ENCODE measurements at places on chromosomes 4 and X.
A peak's percentile ranks its signal among the peaks of the same experiment; 100 is the strongest.

DNA sequence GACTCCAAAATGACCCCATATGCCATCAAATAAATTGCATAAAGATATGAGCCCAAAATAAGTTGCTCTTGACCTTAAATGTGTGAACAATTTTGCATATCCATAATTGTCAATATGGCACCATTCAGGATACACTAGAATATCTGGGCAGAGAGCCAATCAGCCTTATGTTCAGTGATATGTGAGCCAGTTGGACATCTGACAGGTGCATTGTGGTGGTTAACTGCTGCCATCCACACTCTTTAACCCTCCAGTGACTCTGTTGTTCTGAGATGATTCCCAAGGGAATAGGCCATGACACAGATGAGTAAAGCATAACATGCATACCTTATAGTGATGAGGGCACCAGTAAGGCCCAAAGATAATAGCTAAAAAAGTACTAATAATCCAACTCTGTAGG is 500.1 kb downstream of the PCDH18 start:
- DNase-seq: no peak

DNA sequence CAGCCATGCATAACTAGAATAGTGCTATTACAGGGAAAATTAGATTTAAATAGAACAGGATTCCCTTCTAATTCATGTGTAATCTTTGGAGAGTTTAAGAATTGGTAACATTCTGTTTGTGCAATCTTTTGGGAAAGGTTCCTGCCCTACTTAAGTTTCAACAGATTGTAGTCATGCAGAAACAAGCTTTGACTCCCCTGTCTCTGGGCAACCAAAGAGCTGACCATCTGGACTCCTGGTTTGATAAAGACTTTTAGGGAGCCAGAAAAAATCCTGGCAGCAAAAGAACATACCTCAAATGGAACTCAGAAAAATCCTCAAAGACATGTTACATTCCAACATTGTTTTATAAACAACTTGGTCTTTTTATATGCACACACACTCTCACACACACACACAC is 191.1 kb upstream of the NEIL3 start:
- no peak for DNase-seq

DNA sequence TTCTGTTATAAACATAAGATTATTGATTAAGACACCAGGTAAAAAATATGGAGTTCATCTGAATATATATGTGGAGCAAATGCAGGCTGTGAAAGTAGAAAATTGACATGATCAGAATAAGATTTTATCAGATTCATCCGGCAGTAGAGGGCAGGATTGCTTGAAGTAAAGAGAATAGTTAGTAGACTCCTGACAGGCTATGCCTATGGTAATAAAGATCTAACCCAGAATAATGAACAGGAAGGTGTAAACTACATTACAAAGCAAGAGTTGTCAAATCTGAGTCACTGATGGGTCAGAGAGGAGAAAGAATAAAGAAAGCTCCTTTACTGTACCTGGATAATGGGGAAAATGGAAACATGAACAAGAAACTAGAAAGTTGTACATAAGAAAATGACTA is 20.8 kb upstream of the TMEM184C start:
- no peak for DNase-seq

DNA sequence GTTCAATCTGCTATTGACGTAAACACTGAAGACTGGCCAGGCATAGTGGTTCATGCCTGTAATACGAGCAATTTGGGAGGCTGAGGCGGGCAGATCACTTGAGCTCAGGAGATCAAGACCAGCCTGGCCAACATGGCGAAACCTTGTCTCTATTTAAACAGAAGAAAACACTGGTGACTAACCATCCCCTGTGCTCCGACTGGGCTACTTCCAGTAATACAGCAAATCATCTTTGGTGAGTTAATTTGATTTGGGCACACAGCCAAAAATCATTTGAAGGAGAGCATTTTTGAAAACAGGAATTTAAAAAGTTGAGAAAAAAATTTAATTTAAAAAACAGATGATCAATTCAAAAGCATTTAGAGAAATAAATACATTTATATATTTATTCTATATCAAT is 52.0 kb downstream of the SEC24D start:
- DNase-seq: no peak

GRCh38 chr4:165203541-165204461 is 3.6 kb upstream of the KLHL2 start:
- DNase-seq: no peak

DNA sequence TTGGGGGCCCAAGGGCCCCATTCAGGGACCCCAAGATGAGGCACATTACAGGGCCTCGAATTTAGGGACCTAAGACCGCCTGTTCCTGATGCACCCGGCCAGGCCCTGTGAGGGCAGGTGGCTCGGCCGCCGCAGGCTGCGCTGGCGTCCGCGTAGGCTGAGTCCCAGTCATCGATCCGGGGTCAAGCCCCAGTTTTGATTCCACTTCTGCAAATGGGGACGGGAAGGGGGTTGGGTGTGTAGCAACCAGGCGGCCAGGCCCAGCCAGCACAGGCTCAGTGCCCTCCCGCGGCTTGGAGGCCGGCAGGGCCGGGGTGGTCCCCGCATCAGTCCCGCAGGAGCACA is 327 bp downstream of the PNPLA4 start:
- DNase-seq: no peak

- DNase-seq: no peak
Measured at GRCh38 chr4:110305455-110305854, 107.0 kb upstream of the ELOVL6 start.

GRCh38 chr4:14961292-14961691 is 41.0 kb upstream of the CPEB2 start:
- DNase-seq: no peak

DNA sequence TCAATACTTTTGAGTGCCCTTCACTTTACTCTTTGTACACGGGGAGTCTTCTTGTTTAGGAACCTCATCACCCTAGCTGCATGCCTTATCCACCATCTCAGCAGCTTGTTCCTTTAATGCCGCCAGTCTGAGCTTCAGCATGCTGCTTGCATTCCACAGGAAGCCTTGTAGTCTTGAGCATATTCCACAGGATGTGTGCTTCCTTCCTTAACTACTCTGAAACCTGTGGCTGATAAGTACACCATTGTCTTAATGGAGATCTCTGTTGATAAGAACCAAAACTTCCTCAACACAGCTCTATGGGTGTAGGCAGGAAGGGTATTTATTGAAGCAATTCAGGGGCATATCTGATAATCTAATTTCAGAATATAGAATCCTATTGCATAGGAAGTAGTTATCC is 24.4 kb upstream of the CCNI start:
- DNase-seq: no peak

DNA sequence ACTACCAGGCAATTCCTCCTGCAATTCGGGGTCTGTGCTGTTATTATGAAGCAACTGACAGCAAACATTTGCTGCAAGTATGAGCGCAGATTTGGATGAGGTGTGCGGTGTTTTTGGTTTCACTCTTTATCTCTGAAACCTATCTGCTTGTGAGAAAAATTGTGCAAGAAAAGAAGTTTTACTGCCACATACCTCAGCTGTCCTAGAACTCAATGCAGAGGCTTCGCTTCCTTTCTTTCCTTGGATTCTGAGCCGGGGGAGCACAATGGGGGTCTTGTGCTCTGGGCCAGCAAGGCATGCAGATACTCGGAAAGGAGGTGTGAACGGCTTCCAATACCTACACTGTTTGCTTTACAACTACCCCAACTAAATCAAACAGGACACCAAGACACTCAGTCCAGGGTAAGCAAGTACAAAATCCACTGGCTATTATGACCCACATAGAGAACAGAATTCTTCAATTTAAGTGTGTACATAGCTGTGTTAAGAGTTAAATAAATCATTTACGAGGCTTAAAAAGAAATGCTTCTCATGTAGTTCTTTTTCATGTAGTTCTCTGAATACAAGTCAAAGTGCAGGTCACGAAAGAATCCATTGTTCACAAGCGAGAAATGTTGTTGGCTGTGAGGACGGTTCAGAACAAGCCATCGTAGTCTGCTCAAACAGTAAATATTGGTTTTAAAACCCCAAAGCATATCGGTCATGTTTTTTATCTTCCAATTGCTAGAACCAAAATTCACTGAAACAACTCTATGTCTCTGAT is 1.1 kb downstream of the SORBS2 start:
- no peak for DNase-seq

- DNase-seq: no peak
Measured at GRCh38 chr4:16677001-16677944, 221.2 kb downstream of the LDB2 start.

GRCh38 chr4:7144374-7145290 is 47.7 kb upstream of the SORCS2 start:
- DNase-seq: no peak

- DNase-seq: peak; percentile 54
Measured at GRCh38 chrX:119758731-119759247, 401 bp downstream of the SOWAHD start.

DNA sequence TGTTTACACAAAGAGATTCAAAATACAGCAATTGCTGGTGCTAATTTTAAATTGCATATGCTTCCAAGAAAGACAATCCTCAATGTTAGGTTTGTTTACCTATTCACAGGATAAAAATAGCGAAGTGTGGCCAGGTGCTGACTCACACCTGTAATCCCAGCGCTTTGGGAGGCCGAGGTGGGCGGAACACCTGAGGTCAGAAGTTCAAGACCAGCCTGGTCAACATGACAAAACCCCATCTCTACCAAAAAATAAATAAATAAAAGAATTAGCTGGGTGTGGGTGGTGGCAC is 77.7 kb downstream of the OPHN1 start:
- no peak for DNase-seq

- DNase-seq: peak; percentile 48
Measured at GRCh38 chr4:75698162-75698962, 25.2 kb upstream of the G3BP2 start.

DNA sequence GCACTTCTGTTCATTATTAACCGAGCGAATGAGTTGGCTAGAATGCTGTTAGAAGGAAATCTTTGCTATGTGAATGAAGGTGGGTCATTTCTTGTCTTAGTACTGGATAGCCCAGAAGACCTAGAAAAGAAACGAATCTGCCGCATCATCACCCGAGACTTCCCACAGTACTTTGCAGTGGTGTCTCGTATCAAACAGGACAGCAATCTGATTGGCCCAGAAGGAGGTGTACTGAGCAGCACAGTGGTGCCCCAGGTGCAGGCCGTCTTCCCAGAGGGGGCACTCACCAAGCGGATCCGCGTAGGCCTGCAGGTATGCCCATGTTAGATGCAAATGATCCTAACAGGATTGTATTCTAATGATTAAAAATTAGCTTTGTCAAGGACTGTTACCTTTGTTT is 286.3 kb downstream of the ANK2 start:
- DNase-seq: no peak

DNA sequence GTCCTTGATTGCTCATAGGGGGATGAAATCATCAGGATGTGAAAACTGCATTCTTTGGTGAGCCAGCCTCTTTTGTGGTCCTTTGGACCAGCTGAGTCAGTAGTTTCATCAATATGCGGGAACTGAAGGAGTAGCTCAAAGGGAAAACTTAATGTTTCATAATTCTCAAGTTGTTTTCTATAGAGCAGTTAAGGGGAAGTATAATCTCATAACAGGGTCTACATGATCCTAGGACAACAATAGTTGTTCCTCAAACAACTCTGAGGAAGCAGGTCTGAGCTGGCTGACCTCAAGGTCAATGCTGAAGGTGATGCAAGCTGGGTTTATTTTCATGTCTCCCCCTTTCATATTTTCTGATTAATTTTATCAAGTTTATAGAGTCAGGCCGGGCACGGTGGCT is 36.1 kb upstream of the IRF2 start:
- no peak for DNase-seq

DNA sequence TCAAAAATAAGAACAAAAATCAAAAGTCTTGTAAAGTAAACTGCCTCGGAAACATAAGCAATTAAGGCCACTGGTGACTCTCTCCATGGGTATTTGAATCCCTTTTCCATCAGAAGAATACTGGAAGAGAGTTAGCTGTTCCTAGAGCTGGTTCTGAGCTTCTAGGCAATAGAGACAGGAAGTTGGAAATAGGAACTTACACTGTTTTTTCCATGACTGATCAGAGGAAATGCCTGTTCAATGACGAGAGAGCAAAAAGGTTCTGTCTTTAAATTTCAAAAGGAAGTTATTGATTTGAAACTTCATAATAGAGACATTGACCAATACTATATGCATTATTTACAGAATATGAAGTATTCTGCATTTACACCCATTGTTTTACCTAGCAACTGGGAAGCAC is 503.5 kb upstream of the ARX start:
- DNase-seq: no peak

DNA sequence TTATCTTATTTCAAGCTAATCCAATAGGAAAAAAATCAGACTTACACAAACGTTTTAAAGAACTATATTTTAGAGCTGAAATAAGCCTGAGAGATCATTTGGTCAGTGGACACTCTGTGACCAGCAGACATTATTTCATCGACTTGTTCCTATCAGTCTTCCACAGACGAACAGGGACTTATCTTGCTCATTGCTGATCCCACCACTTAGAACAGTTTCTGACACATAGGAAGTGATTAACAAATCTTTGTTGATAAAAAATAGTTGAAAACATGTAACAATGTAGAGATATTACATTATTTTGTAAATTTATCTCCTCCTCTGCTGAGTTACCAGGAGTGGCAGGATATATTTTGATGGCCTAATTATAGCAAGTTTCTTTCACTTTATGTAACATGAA is 65.8 kb downstream of the TAPT1 start:
- DNase-seq: no peak

GRCh38 chrX:125444659-125445058 is 125.0 kb downstream of the TEX13C start:
- no peak for DNase-seq

- DNase-seq: peak; percentile 24
Measured at GRCh38 chr4:108849611-108850168, 86.8 kb upstream of the ETNPPL start.

DNA sequence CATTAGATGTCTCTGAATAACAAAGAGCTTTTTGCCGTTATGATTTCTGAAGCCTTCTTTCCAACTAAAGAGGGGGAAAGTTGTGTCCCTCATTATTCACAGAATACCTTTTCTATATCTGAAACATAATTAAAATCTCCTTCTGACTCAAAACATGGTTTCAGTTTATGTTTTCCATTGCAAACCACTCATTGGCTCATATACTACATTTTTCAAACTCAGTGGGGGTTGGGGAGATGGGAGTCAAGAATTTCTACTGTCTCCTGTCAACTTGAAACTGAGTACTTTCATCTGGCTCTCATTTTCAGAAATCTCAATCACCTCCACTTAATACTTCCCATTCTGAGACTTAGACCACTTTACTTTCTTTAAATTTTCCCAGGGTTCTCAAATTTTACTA is 1839.5 kb upstream of the PCDH10 start:
- no peak for DNase-seq

DNA sequence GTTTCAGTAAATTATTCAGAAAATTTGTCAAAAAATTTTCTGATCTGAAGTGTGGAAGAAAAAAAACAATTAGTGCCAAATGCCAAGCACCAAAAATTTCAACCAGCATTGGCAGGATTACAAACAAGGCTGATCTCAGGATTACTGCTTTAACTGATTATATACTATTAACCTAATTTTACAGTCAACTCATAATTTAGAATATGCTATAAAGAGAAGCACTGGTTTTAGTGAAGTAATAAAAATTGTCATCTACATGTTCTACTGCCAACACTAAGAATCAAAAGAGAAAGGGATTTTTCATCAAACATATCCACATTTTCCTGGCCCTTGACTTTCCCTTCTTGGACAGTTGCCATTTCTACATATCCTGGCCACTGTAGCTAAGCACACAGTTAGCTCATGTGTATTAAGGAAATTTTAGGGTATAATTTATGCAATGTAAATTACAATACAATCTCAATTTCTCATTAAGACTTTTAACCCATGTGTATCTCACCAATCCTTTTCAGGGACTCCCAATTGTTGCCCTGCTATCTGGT is 33.8 kb downstream of the THOC2 start:
- DNase-seq: no peak

- DNase-seq: no peak
Measured at GRCh38 chr4:119774840-119775239, 146.2 kb upstream of the PDE5A start.

GRCh38 chr4:10703156-10703555 is 18.6 kb upstream of the CLNK start:
- DNase-seq: no peak

Measured in GM06990 (cell line).